ENCODE measurements at places on chromosomes 1 and 21. TPM values are rescaled to one million over a fixed set of nuclear protein-coding genes. Genes with fewer than 3 reads are reported as not detected.

DNA sequence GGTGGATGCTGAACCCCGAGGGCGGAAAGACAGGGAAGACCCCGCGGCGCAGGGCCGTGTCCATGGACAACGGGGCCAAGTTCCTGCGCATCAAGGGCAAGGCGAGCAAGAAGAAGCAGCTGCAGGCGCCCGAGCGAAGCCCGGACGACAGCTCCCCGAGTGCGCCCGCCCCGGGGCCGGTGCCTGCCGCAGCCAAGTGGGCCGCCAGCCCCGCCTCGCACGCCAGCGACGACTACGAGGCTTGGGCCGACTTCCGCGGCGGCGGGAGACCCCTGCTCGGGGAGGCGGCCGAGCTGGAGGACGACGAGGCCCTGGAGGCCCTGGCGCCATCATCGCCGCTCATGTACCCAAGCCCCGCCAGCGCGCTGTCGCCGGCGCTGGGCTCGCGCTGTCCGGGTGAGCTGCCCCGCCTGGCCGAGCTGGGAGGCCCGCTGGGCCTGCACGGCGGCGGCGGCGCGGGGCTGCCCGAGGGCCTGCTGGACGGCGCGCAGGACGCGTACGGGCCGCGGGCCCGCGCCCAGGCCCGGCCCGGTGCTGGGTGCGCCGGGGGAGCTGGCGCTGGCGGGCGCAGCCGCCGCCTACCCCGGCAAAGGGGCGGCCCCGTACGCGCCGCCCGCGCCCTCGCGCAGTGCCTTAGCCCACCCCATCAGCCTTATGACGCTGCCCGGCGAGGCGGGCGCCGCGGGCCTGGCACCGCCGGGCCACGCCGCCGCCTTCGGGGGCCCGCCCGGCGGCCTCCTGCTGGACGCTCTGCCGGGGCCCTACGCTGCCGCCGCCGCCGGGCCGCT is 20.7 kb downstream of the FOXO6 start:
- DNase-seq = peak; percentile 55

GRCh38 chr1:217133958-217134856 is 411.0 kb upstream of the ESRRG start:
- no peak for DNase-seq

DNA sequence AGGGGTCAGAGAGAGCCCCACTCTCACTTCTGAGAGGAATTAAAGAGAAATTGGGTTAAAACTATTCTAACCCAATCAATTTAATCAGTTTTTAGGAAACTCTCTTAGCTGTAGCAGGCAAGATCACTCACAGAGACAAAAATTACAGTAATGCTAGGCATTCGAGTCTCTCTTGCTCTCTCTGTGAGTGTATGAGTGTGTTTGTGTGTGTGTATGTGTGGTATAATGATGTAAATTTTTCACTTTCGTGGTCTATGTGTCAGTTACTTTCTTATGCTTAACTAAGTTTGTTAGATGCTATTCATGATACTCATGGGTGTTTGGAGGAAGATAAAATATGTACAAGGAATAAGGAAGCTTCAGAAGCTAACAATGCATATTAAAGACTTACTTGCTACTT is 131.3 kb downstream of the FASLG start:
- no peak for DNase-seq

GRCh38 chr1:1900883-1901640 is 10.2 kb upstream of the GNB1 start:
- DNase-seq = no peak

GRCh38 chr1:63524201-63524600 is 876 bp downstream of the EFCAB7 start:
- DNase-seq = peak; percentile 2

GRCh38 chr1:167344112-167344511 is 123.4 kb downstream of the POU2F1 start:
- no peak for DNase-seq

DNA sequence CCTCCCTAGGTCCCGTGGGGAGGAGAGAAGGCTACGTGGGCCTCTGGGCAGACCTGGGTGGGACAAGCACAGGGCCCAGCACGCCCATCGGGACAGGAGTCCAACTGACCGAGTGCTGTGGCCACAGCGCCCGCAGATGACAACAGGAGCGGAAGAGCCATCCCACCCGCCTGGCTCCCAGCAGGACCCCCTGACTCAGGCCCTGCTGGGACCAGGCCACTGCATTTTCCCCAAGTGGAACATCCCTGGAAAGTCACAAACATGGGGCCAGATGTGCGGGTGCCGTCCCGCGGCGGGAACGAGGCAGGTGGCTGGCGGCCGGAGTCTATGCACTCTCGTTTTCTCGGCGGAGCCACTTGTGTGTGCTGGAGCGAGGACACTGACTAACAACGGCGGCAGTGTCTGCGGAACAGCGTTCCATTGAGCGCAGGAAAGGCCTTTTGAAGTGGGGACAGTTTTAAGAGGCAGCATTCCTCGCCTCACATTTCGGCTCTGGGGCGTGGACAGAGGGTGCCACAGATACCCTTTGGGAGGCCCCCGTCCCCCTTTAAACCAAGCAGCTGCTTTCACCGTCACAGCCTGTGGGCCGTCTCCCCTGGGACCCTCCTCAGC is 93.7 kb upstream of the ARHGEF16 start:
- DNase-seq = no peak

DNA sequence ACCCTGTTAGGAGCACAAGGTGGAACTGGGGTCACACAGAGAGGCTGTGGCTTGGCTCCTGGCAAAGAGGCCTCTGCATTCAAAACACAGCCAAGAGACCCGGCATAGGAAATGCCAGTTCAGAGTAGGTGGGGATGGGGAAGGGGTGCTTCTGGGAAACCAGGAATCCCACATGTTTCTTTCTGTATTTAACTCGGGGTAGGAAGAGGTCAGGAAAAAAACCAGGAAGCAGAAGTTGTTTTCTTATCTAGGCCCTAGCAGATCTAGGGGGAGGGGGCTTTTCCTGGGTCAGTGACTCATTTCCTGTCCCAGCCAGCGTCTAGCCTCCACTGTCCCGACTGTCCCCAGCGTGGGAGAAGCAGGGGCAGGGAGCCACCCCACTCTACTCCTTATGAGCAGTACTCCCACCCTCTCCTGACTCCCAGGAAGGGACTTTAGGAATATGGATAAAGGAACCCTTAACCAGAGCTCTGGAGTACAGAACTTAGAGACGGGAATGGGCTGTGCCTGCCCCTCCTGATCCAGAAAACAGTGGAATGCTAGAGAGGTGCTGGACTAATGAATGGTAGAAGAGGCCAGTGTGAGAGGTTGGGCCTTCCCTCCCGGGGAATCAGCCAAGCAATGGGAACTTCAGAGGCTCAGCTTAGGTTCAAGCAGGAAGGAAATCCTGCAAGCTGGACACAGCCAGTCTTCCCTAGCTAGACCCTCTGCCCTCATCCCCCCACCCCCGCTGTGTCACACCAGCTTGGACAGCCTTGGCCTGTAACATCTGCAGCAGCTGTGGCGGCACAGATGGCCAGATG is 5.7 kb downstream of the FHL3 start:
- DNase-seq = peak; percentile 39

FMOD gene
- 1.4 TPM for total RNA-seq

FABP3 gene
- total RNA-seq = 0.65 TPM

PTCH2 gene
- 0.97 TPM for total RNA-seq

CELA3A gene
- not detected for total RNA-seq

Data from activated CD8-positive, alpha-beta T cell treated with anti-CD3 and anti-CD28 coated beads for 36 hours (primary cell).